Activated T-cell treated with anti-CD3 and anti-CD28 coated beads, Interleukin-2, amount 50 U/mL, for 72 hours (primary cell): ENCODE measurements at places on chromosomes 11 and 22. TPM values are rescaled to one million over a fixed set of nuclear protein-coding genes. Genes with fewer than 3 reads are reported as not detected.

GRCh38 chr11:64341851-64342791 lies 2.1 kb downstream of the CCDC88B start:
- peak; percentile 95 for DNase-seq
- H3K27me3 ChIP-seq = no peaks in the 10 kb centered on the region

DNA sequence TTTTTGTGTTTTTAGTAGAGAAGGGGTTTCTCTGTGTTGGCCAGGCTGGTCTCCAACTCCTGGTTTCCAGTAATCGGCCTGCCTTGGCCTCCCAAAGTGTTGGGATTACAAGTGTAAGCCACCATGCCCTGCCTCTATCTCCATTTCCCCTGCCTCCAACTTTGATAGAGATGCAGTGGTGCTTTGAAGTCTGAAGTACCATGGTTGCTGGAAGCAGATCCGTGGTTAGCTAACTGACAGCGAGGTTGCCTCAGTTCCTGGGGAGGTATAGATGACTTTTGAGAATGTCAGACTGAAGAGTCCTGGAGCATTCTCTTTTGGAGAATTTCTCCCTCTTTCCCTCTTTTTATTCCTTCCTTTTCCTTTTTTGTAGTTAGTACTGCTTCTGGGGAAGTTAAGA lies 111.5 kb upstream of the RRM1 start:
- peaks cover 2% of the 10 kb centered on the region for H3K36me3 ChIP-seq
- H3K27me3 ChIP-seq = no peaks in the 10 kb centered on the region
- H3K4me1 ChIP-seq = peaks cover 71% of the 10 kb centered on the region

GRCh38 chr11:61736310-61736709 lies 16.1 kb upstream of the MYRF start:
- no peaks in the 10 kb centered on the region for H3K36me3 ChIP-seq
- no peak overlapping the region for H3K4me3 ChIP-seq
- no peaks in the 10 kb centered on the region for H3K27me3 ChIP-seq
- H3K27ac ChIP-seq = no peak overlapping the region
- no peaks in the 10 kb centered on the region for H3K4me1 ChIP-seq

Gene MMP12
- total RNA-seq = not detected

GRCh38 chr11:131454989-131455388 lies 84.6 kb downstream of the NTM start:
- peaks cover 5% of the 10 kb centered on the region for H3K27me3 ChIP-seq
- no peaks in the 10 kb centered on the region for H3K4me1 ChIP-seq
- no peak overlapping the region for H3K27ac ChIP-seq
- DNase-seq = no peak

DNA sequence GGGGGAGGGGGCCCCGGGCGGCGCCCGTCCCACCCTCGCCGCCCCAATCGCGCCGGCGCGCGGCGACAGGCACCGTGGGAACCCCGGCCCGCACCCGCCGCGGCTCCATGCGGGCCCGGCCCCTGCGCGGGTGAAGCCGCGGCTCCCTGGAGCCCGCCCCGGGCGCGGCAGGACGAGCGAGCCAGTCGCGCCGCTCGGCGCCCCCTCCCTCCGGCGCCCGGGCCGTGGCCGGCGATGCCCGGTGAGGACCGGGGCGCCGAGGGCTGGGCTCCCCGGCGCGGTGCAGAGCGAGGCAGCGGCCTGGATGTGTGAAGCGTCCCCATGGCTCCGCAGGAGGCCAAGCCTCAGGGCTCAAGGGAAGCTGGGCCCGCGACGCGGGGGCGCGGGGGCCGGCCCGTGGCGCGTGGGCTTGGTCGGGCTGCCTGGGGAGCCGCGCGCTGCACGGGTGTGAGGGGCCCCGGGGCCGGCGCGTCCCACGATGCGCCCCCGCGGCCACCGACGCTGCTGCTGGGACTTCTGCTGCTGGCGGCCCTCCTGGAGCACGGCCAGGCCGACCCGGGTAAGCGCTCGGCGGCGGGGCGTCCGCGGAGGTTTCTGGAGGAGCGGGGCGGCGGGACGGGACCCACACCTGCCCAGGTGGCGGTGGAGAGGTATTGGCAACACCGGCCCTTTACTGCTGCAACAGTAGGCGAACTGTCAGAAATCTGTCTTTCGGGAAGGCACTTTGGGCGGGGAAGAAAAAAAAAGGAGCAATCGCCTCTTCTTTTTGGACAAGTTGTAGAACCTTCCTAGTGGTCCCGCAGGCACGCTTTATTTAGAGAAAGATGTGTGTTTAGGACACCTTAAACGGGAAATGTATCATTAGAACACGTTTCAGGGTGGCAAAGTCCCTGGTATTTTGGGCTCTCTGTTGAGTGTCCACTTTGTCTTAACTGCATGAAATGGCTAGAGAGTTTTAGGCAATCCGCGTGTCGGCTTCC lies 119.4 kb downstream of the HIPK3 start:
- no peak for DNase-seq
- no peak overlapping the region for H3K4me3 ChIP-seq
- peaks cover 32% of the 10 kb centered on the region for H3K27me3 ChIP-seq
- H3K27ac ChIP-seq = no peak overlapping the region

DNA sequence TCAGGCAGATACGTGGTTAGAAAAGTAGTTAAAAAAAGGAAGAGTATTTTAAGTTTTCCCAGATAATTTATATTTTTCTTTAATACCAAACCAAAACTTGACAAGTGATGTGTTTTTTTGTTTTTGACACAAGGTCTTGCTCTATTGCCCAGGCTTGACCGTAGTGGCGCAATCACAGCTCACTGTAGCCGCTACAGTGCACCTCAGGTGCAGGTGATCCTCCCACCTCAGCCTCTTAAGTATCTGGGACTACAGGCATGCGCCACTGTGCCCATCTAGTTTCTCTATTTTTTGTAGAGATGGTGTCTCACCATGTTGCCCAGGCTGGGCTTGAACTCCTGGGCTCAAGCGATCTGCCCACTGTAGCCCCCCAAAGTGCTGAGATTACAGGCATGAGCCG lies 92.5 kb downstream of the MTMR3 start:
- DNase-seq = no peak
- H3K4me3 ChIP-seq = no peak overlapping the region
- no peak overlapping the region for H3K27ac ChIP-seq
- no peaks in the 10 kb centered on the region for H3K36me3 ChIP-seq

GRCh38 chr11:107679255-107680024 lies 32.4 kb downstream of the SLN start:
- no peak for DNase-seq
- H3K36me3 ChIP-seq = no peaks in the 10 kb centered on the region
- H3K4me3 ChIP-seq = no peak overlapping the region
- peaks cover 19% of the 10 kb centered on the region for H3K27me3 ChIP-seq
- H3K4me1 ChIP-seq = no peaks in the 10 kb centered on the region

GRCh38 chr22:42964994-42965699 lies 49.8 kb downstream of the PACSIN2 start:
- peak; percentile 49 for DNase-seq
- H3K36me3 ChIP-seq = no peaks in the 10 kb centered on the region
- no peaks in the 10 kb centered on the region for H3K27me3 ChIP-seq

DNA sequence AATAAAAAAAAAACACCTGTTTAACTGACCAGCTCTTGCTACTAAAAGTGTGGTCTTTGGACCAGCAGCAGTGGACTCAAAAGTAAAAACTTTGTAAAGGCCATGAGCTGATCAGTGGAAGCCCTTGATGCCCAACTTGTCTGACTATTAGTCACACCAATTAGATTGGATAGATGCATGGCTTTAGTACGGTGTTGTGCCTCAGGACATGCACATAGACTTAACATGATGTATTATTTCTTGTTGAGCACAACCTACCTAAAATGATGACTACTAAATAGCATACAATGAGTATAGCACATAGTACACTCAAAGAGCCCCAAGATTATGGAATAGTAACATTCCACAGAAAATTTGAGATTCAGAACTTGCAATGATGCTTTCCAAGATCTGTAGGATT lies 95.1 kb upstream of the FIBIN start:
- H3K4me1 ChIP-seq = no peaks in the 10 kb centered on the region
- no peak overlapping the region for H3K4me3 ChIP-seq
- H3K27me3 ChIP-seq = no peaks in the 10 kb centered on the region
- no peak overlapping the region for H3K27ac ChIP-seq

DNA sequence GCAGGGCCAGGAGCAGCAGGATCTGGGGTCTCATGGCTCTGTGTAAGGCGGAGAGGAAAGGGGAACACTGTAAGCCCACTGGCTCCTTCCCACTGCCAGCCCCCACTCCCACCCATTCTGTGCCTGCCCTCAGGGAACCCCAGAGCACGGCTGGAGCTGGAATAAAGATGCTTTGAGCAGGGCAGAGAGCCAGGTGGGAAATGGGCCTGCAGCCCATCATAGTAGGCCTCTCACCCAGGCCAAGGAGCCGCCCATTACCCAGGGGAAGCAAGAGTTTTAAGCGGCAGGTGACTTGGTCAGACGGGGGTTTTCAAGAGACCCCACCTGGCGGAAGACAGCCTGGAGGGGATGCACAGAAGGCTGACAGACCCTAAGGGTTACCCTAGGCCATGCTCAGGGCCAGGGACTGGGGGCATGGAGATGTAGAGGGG lies 4.6 kb downstream of the LRRC32 start:
- H3K27ac ChIP-seq = no peak overlapping the region
- peaks cover 41% of the 10 kb centered on the region for H3K4me1 ChIP-seq
- H3K4me3 ChIP-seq = no peak overlapping the region
- peaks cover 22% of the 10 kb centered on the region for H3K27me3 ChIP-seq
- DNase-seq = no peak

DNA sequence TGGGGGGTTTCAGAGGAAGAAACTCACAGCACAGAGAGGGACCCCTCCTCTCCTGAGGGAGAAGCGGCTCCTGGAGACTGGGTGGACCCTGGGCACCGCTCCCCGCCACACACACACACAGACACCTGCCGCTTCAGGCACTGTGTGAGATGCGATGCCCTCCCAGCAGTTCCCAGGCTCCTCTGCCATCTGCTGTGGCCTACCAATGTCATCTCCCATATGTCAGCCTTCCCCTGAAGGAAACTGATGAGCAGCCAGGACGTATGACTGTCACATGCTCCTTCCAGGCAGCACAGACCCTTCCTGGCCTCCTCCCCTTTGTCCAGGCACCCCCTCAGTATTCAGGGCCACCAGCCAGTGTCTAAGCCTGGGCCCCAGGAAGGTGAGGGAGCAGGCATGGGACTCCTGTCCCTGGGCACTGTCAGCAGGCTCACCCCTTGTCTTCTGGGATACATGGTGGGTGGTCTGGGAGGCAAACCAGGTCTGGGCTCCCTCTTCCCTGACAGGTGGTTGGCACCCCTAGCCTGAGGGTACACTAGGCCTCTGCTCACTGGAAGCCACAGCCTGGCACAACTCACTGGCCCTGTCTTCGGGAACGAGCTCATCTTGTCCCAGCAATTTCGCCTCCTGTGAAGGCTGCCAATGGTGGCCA lies 11.8 kb upstream of the BCR start:
- no peak overlapping the region for H3K27ac ChIP-seq
- H3K36me3 ChIP-seq = no peaks in the 10 kb centered on the region
- no peaks in the 10 kb centered on the region for H3K27me3 ChIP-seq
- H3K4me1 ChIP-seq = no peaks in the 10 kb centered on the region

Gene C11orf21
- total RNA-seq = 13.6 TPM

DNA sequence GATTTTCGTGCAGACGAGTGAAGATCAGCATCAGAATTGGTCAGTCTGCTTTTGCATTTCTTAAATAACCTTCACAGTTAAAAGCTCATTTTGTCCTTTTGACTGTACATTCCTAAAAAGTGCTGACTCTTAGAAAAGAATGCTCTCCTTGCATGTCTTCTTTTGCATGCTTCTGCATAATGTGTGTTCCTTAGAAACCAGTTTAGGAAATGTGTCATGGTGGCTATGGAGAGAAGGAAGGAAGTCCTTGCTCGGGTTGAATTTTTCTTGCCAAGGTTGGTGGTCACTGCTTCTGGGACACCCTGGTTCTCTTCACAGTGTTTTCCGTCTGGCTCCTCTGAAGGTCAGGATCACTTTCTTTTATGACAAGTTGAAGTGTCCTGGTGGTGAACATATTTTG lies 6.8 kb downstream of the AP2A2 start:
- H3K4me3 ChIP-seq = peak overlapping the region; percentile 6
- peaks cover 64% of the 10 kb centered on the region for H3K4me1 ChIP-seq
- H3K36me3 ChIP-seq = no peaks in the 10 kb centered on the region
- DNase-seq = no peak
- no peaks in the 10 kb centered on the region for H3K27me3 ChIP-seq

Gene ZNF280A
- total RNA-seq = not detected

- H3K36me3 ChIP-seq = no peaks in the 10 kb centered on the region
- peaks cover 6% of the 10 kb centered on the region for H3K27me3 ChIP-seq
- H3K4me3 ChIP-seq = no peak overlapping the region
- no peak overlapping the region for H3K27ac ChIP-seq
- DNase-seq = no peak
- H3K4me1 ChIP-seq = no peaks in the 10 kb centered on the region
These were observed 581.3 kb downstream of the SOX6 start for GRCh38 chr11:15775015-15775541.

Gene OR2AT4
- total RNA-seq = not detected

Gene MUC6
- not detected for total RNA-seq

Gene PANX3
- not detected for total RNA-seq

- no peak overlapping the region for H3K4me3 ChIP-seq
- no peak overlapping the region for H3K27ac ChIP-seq
- no peaks in the 10 kb centered on the region for H3K36me3 ChIP-seq
- no peaks in the 10 kb centered on the region for H3K27me3 ChIP-seq
These were observed 134.6 kb downstream of the PGR start for GRCh38 chr11:100994966-100995365.

- no peak overlapping the region for H3K27ac ChIP-seq
- DNase-seq = no peak
- peaks cover 7% of the 10 kb centered on the region for H3K27me3 ChIP-seq
These were observed 114.4 kb downstream of the FBXO7 start for GRCh38 chr22:32589007-32589406.

GRCh38 chr11:111633756-111634362 lies 31.6 kb downstream of the SIK2 start:
- H3K27ac ChIP-seq = peak overlapping the region; percentile 45
- DNase-seq = no peak
- no peak overlapping the region for H3K4me3 ChIP-seq
- peaks cover 42% of the 10 kb centered on the region for H3K4me1 ChIP-seq
- H3K36me3 ChIP-seq = peaks cover 4% of the 10 kb centered on the region

Gene OR4A47
- not detected for total RNA-seq

DNA sequence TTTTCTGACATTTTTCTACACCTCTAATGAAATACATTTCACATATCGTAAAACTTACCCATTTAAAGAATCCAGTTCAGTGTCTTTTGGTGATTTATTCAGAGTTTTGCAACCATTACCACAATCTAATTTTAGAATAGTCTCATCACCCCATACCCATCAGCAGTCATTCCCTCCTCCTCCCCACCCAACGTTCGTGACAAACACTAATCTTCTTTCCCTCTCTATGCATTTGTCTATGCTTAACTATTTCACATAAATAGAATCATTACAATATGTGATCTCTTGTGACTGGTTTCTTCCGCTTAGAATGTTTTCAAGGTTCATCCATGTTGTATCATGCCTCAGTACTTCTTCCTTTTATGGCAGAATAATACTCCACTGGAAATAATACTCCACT lies 9.5 kb downstream of the TTC28 start:
- peaks cover 32% of the 10 kb centered on the region for H3K27me3 ChIP-seq
- H3K4me3 ChIP-seq = no peak overlapping the region
- no peak overlapping the region for H3K27ac ChIP-seq
